ENCODE measurements at places on chromosomes 5 and 9. TPM values are rescaled to one million over a fixed set of nuclear protein-coding genes. Genes with fewer than 3 reads are reported as not detected.

DNA sequence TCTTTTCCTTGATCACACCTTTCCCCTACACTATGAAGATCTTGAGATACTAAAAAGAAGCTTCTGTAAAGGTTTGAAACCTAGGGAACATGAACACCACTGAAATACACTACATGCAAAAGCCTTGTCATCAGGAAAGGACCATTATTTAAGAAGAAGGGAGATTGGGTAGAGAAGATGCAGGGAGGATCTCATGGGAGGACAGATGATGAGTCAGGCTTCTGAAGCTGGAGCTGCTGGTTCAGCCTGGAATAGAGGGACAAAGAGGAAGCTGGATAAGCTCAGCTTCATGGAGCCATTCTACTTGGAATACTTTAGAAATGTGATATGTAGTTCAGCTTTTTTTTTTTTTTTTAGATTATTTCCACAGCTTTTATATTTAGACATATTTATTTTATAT is 169.8 kb downstream of the MAN2A1 start:
- peaks cover 3% of the 10 kb centered on the region for H3K4me1 ChIP-seq
- DNase-seq = no peak
- H3K27me3 ChIP-seq = no peaks in the 10 kb centered on the region
- H3K4me3 ChIP-seq = no peak overlapping the region
- peaks cover 24% of the 10 kb centered on the region for H3K36me3 ChIP-seq
- H3K27ac ChIP-seq = no peak overlapping the region

- no peak overlapping the region for H3K4me3 ChIP-seq
- no peaks in the 10 kb centered on the region for H3K36me3 ChIP-seq
- peaks cover 3% of the 10 kb centered on the region for H3K4me1 ChIP-seq
- no peaks in the 10 kb centered on the region for H3K27me3 ChIP-seq
These were observed 13.1 kb downstream of the GFI1B start for GRCh38 chr9:132991351-132992300.

- no peak for DNase-seq
- H3K36me3 ChIP-seq = 0 out of 3 replicates have a peak, but pooled peaks cover 2% of the 10 kb centered on the region
- no peaks in the 10 kb centered on the region for H3K27me3 ChIP-seq
- no peak overlapping the region for H3K4me3 ChIP-seq
These were observed 165.8 kb downstream of the SEMA5A start for GRCh38 chr5:9380109-9380508.

GRCh38 chr5:125298258-125298657 is 551.8 kb upstream of the ZNF608 start:
- H3K27me3 ChIP-seq = no peaks in the 10 kb centered on the region
- H3K4me1 ChIP-seq = peaks cover 5% of the 10 kb centered on the region
- no peak overlapping the region for H3K27ac ChIP-seq
- no peak for DNase-seq
- no peak overlapping the region for H3K4me3 ChIP-seq

DNA sequence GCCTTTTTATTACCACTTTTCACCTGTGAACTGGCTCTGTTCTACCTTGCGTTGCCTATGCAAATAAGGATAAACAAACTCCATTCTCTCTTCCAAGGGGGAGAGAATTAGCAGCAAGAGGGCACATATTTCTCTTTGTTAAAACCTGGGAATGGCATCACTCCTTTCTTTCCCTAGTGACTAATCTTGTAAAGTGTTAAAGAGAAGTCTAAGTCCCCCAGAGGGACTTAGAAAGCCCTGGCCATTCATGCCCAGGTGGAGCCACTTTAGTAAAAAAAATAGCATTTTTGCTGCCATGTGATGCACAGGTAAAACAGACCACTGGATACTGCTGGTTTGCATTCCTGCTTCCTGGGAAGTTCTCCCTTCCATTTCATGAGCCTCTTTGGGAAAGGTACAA is 148.4 kb downstream of the MAN2A1 start:
- H3K4me3 ChIP-seq = no peak overlapping the region
- H3K27ac ChIP-seq = no peak overlapping the region
- H3K36me3 ChIP-seq = peaks cover 33% of the 10 kb centered on the region
- DNase-seq = peak; percentile 39
- peaks cover 6% of the 10 kb centered on the region for H3K4me1 ChIP-seq

Gene CACNA1B
- total RNA-seq = 7.8 TPM

Gene CXCL14
- 1.1 TPM for total RNA-seq

Gene COX7C
- 1,315 TPM for total RNA-seq

DNA sequence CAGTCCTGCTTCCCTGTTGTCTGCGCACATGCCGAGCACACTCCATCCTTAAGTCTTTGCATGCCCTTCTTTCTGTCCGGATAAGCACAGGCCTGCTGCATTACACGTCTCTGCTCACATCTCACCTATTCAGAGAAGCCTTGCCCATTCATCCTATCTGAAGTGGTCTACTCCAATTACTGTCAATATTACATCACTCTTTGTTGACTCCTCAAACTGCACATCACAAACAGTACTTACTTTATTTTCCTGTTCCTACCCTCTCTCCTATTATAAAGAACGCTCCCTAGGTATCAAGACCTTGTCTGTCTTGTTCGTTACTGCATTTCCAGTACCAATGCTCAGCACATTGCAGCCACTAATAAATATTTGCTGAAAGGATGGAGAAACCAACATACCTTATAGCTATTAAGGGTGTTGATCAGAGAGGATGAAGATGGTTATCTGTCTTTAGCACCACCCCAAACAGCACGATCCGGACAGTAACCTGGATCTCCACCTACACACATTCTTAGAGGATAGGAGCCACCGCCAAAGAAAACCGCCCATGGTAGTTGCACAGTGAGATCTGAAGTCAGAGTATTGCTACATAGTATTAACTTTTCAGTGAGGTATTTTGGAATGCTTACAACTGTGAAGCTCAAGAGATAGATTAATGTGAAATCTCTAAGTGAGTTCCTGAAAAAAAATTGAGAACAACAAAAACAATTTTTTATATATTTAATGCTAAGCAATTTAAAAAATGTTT is 1.6 kb upstream of the PRRC1 start:
- no peak overlapping the region for H3K4me3 ChIP-seq
- H3K27ac ChIP-seq = no peak overlapping the region

Gene FBXW5
- 65.0 TPM for total RNA-seq

GRCh38 chr9:32716955-32717543 is 66.3 kb upstream of the TMEM215 start:
- no peaks in the 10 kb centered on the region for H3K36me3 ChIP-seq
- H3K27ac ChIP-seq = no peak overlapping the region
- H3K4me1 ChIP-seq = no peaks in the 10 kb centered on the region
- DNase-seq = no peak
- no peak overlapping the region for H3K4me3 ChIP-seq

Gene CENPP
- total RNA-seq = 9.1 TPM

Gene ARL10
- total RNA-seq = 7.9 TPM

DNA sequence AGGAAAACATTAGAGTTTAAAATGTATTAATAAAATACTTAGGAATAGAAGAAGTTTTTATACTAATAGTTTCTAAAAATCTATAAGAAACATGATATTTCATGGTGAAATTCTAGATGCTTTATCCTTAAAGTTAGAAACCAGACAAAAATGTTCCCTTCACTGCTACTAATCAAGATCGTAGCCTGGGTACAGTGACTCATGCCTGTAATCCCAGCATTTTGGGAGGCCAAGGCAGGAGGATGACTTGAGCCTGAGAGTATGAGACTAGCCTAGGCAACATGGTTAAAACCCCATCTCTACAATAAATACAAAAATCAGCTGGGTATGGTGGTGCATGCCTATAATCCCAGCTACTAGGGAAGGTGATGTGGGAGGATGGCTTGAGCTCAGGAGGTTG is 30.4 kb upstream of the KLF9 start:
- peaks cover 5% of the 10 kb centered on the region for H3K36me3 ChIP-seq
- H3K27ac ChIP-seq = no peak overlapping the region
- H3K4me1 ChIP-seq = no peaks in the 10 kb centered on the region
- DNase-seq = no peak
- no peak overlapping the region for H3K4me3 ChIP-seq
- H3K27me3 ChIP-seq = no peaks in the 10 kb centered on the region

Gene SPATA31C1
- 0.15 TPM for total RNA-seq

GRCh38 chr9:27440888-27441740 is 83.0 kb upstream of the IFNK start:
- H3K4me1 ChIP-seq = no peaks in the 10 kb centered on the region
- H3K27me3 ChIP-seq = no peaks in the 10 kb centered on the region
- no peak overlapping the region for H3K4me3 ChIP-seq
- DNase-seq = no peak
- H3K27ac ChIP-seq = no peak overlapping the region

GRCh38 chr5:64978546-64978945 is 209.8 kb downstream of the CWC27 start:
- no peak for DNase-seq
- H3K27ac ChIP-seq = no peak overlapping the region
- H3K27me3 ChIP-seq = no peaks in the 10 kb centered on the region
- H3K36me3 ChIP-seq = peaks cover 7% of the 10 kb centered on the region
- no peaks in the 10 kb centered on the region for H3K4me1 ChIP-seq
- no peak overlapping the region for H3K4me3 ChIP-seq

DNA sequence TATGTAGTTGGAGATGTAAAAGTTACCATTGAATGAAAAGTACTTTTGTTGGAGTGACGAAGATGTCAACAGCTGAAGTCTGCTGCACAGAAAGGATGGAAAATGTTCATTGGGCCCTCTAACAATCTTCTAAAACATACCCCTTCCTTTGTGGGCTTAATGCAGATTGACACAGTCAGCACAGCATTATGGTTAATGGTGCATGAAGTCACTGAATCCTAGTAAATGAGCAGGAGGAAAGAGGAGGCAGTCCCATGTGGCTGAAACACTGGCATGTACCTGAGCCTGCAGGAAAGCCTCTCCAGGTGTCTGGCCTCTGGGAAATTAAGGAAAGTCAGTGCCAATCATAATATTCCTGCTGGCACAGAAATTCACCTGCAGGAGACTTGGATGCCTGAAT is 153.8 kb downstream of the ARL15 start:
- no peaks in the 10 kb centered on the region for H3K36me3 ChIP-seq
- H3K27me3 ChIP-seq = no peaks in the 10 kb centered on the region
- no peaks in the 10 kb centered on the region for H3K4me1 ChIP-seq

- H3K27ac ChIP-seq = no peak overlapping the region
- no peaks in the 10 kb centered on the region for H3K4me1 ChIP-seq
- no peaks in the 10 kb centered on the region for H3K27me3 ChIP-seq
- H3K36me3 ChIP-seq = no peaks in the 10 kb centered on the region
These were observed 181.8 kb downstream of the ASTN2 start for GRCh38 chr9:117233016-117233415.

DNA sequence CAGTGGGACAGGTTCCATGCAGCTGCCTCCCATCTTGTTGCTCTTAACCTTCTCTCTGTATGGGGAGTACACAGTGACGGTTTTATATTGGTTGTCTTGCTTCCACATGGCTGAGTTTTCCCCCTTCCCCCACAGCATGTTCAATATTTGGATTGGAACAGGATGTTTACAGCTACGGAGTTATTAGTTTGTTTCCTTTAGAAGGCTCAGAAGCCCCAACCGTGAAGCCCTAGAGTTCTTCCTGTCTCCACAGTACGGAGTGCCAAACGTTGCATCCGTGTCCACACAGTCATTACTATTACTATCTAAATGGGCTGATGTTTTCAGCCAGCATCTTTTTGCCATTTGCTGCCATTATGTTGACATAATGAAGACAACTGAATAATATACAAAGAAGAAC is 277.5 kb downstream of the MARCHF11 start:
- no peaks in the 10 kb centered on the region for H3K27me3 ChIP-seq
- H3K4me3 ChIP-seq = no peak overlapping the region
- no peak overlapping the region for H3K27ac ChIP-seq

Gene LCN2
- not detected for total RNA-seq

GRCh38 chr5:153658149-153658548 is 167.7 kb downstream of the GRIA1 start:
- H3K36me3 ChIP-seq = no peaks in the 10 kb centered on the region
- no peak for DNase-seq
